ENCODE measurements at places on chromosomes 1 and 21.

DNA sequence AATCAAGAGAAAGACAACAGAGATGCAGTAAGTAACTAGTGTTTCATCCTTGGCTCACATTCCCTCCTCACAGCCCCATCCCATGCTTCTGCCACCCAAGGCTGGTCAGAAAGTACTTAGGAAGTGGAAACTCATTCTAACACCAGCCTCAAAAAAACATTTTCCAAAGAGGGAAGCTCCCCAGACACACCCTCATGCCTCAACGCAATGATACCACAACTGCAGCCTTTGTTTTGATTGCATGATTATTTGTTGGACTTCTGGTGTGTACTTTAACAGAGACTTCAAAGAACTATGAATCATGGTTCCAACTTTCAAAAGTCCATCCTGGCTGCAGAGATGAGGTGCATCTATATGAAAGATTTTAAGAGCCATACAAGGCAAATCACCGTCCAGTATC is 45.2 kb upstream of the KCNA3 start:
- no peak for DNase-seq

DNA sequence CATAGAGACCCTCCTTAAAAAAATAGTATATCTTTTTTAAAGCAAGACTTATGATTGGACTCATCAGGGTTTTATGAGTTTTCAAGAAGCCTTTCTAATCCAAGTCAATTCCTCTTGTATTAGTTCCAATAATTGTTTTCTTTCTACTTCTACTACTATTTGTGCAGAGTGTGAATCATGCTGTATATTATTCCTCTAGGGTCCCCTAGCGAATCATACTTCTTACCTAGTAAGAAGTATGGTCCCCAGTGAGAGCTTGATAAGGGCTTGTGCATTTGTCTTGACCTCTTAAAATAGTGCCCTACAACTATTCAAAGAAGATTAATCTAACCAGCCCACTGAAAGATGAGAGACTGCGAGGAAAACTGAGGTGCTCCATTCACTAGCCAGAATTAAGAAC is 715.7 kb upstream of the ZP4 start:
- DNase-seq: no peak

DNA sequence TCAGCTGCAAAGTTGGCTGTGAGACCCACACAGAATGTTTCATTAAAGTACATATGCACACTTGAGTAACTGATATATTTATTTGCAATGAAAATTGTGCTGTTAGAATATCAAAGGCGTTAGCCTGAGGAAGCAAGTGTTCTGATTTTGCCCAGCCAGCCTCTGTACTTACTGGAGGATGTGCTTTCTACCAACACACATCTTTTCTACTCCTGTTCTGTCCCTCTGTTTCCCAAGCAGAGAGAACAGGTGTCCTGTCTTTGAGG is 31.4 kb downstream of the ELAVL4 start:
- no peak for DNase-seq

GRCh38 chr1:57835620-57836019 is 411.8 kb upstream of the DAB1 start:
- DNase-seq: no peak

DNA sequence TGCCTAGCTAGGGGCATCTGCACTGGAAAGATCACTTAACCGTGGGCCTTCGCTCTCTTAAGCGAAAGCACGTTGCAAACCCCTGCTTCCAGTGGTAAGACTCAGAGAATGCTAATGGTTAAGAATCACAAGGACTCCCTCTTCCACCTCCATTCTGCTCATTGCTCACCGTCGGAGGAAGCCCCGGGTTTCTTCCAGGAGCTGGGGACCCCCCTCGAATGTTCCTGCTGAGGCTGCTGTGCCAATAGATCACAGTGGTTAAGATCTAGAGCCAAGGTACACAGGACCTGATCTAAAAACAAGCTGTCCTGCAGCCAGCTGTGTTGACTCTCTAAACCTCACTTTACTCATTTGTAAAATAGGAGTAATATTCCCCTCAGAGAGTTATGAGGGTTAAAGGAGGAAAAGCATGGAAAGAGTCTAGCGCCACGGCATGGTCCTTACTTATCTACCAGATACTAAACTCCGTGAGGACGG is 765 bp downstream of the VAMP3 start:
- DNase-seq: no peak

DNA sequence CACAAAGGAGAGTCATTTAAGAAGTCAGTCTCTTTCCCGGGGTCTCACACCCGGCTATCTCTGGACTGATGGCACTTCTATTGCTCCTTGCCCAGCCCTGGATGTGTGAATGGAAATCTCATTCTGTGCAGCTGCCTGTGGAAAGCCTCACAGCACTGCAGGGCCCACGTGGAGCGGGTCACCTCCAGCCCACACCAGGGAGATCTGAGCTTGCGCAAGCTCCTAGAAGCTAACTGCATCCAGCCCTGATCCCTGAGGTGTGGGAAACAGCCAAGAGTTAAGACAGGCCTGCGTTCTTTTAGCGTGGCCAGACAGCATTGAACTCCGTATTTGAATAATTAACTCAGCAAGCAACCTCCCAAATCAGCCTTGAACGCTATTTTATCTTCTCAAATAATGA is 150.5 kb downstream of the LRIG2 start:
- DNase-seq: no peak

GRCh38 chr1:17883136-17883535 is 128.0 kb downstream of the ACTL8 start:
- no peak for DNase-seq

GRCh38 chr1:40381268-40382107 is 8.0 kb downstream of the SMAP2 start:
- DNase-seq: no peak

DNA sequence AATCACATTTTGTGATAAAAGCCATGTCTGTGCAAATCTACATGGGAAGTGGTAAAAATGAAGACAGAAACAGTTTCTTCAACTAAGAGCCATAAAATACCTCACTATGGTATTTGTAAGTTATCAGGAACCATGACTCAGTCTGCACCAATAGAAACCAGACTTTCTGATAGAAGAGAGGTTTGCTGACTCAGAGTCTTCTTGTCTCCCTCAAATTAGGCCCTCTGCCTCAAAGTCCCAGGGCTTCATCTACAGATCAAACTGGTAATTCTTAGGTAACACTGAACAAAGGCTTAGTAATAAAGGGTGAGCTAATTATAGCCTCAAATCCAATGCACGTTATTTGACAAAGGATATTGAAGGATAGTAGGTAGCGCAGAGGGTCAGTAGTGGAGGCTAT is 30.9 kb upstream of the SSX2IP start:
- no peak for DNase-seq

DNA sequence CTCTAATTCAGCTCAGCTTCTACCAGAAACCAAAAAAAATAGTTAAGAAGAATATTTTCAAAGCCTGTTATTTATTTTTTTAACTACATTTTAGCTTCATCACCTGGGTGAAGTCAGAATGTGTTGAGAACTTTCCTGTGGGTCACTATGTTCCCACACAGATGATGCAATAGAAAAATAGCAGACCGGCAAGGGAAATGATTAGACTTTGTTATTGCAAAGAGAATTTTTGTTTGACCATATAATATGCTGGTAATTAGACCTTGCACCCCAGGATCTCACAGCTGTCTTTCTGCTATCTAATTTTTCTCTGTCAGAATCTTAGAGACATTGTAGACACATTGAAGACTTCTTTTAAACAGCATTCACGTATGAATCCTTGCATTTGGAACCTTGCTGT is 299.3 kb downstream of the TBX15 start:
- no peak for DNase-seq

DNA sequence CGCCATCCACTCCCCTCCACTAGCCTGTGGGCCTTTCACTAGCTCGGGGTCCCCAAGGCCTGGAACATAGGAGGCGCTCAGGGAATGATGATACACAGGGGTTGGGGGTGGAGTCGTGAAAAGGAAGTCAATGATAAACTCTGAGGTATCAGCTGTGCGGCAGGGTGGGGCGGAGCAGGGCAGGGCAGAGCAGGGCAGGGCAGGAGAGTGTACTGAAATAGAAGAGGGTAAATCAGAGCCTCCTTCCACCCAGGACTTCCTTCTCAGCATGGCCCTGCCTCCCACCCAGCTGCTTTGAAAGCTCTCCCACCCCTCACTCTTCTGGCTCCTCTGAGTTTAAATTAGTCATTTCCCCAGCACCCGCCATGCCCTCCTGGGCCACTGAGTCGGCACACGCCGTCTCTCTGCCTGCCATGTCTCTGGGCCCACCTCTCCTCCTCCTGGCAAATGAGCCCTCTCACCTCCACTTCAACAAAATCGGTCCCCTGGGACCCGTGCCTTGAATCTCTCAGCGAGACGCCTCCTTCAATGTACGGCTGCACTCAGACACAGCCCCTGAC is 16.9 kb downstream of the CAPZB start:
- no peak for DNase-seq

- no peak for DNase-seq
Observed at GRCh38 chr1:156643778-156644092, 1.8 kb downstream of the BCAN start.

DNA sequence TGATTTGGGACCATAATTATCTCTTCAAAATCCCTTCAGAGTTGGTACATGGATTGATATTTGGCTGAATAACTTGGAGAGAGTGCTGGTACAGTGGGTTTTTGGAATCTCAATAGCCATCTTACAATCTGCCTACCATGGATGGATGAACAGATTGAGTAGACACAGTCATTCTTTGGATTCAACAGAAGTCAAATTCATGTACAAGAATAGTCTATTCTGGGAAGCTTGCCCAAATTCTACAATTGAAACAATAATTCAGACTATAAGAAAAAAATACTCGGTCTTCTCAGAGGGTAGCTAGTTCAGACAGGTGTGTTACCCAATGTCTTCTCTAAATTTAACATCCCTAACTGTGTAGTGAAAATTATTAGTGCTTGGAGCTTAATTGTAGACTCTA is 574.0 kb downstream of the LRRIQ3 start:
- no peak for DNase-seq

DNA sequence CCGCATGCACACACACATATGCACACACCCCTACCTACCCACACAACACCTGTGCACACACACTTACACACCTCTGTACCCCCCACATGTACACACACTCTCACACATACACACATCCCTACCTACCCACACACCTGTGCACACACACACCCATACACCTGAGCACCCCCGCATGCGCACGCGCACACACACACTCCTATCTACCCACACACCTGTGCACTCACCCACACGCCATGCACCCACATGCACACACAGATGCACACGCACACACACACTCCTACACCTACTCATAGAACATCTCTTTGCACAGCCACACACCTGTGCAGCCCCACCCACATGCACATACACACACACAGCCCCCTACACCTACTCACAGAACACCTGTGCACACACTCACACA is 15.5 kb upstream of the PADI2 start:
- no peak for DNase-seq

- no peak for DNase-seq
Observed at GRCh38 chr1:44802306-44803061, 2.3 kb downstream of the PLK3 start.

Measured in pulmonary artery endothelial cell (primary cell).